Memory B cell (primary cell): ENCODE measurements at places on chromosomes 3 and 15.

- peaks cover 9% of the 10 kb centered on the region for H3K4me1 ChIP-seq
- no peak overlapping the region for H3K4me3 ChIP-seq
- H3K36me3 ChIP-seq: peaks cover 10% of the 10 kb centered on the region
- DNase-seq: no peak
- H3K27ac ChIP-seq: no peak overlapping the region
Observed at GRCh38 chr15:70234256-70234905, 136.7 kb upstream of the TLE3 start.

DNA sequence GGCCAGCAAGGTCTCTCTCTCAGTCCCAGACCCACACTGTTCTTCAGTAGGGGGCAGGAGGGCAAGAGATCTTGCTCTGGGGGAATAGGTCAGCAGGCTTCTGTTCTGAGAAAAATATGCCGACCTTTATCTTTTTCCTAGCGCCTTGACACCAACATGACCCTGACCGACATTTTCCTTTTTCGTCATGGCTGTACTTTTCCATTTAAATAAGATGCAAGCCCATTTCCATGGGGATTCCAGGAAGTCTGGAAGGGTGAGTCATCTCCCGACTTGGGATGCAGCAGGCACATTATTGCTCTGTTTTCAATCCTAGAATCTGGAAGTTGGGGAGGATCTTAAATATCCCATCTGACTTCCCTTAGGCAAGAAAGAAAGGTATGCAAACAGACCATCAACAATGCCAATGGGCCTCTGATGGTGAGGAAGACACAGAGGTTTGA is 261.5 kb upstream of the LRTM1 start:
- peaks cover 3% of the 10 kb centered on the region for H3K27me3 ChIP-seq

GRCh38 chr3:15629860-15630597 is 28.5 kb downstream of the BTD start:
- DNase-seq: peak; percentile 32
- H3K4me1 ChIP-seq: peaks cover 9% of the 10 kb centered on the region
- H3K4me3 ChIP-seq: peak overlapping the region; percentile 65
- peaks cover 9% of the 10 kb centered on the region for H3K36me3 ChIP-seq

DNA sequence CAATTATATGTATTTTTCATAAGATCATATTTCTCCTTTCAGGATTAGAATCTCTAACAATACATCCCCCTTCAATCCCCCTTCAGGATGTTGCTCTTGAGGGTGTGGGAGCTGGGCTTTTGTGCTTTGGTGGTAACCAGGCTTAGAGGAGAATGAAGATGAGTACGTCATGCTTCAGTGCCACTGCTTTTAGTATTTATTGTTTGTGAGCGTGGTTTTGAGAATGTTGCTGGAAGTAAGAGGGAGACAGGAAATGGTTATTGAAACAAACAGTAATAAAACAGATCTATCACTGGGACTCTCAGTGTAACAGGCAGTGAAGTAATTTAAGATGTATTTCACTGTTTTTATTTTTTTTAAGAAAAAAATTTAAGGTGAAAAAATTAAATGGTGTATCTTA is 35.3 kb downstream of the GBE1 start:
- no peak overlapping the region for H3K4me3 ChIP-seq
- H3K36me3 ChIP-seq: peaks cover 3% of the 10 kb centered on the region
- no peak for DNase-seq
- no peaks in the 10 kb centered on the region for H3K27me3 ChIP-seq
- H3K27ac ChIP-seq: no peak overlapping the region

DNA sequence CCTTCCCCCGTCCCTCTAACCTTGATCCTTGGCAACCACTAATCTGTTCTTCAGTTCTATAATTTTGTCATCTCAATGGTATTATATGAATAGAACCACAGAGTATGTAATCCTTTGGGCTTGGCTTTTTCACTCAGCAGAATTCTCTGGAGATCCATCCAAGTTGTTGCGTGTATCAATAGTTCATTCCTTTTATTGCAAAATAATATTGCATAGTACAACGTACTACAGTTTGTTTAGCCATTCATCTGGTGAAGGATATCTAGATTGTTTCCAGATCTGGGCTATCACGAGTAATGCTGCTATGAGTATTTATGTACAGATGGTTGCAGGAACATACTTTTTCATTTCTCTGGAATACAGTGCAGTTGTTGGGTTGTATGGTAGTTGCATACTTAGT is 76.2 kb downstream of the PLXNA1 start:
- no peak overlapping the region for H3K4me3 ChIP-seq
- H3K4me1 ChIP-seq: no peaks in the 10 kb centered on the region
- no peak overlapping the region for H3K27ac ChIP-seq
- DNase-seq: no peak
- H3K27me3 ChIP-seq: peaks cover 12% of the 10 kb centered on the region

DNA sequence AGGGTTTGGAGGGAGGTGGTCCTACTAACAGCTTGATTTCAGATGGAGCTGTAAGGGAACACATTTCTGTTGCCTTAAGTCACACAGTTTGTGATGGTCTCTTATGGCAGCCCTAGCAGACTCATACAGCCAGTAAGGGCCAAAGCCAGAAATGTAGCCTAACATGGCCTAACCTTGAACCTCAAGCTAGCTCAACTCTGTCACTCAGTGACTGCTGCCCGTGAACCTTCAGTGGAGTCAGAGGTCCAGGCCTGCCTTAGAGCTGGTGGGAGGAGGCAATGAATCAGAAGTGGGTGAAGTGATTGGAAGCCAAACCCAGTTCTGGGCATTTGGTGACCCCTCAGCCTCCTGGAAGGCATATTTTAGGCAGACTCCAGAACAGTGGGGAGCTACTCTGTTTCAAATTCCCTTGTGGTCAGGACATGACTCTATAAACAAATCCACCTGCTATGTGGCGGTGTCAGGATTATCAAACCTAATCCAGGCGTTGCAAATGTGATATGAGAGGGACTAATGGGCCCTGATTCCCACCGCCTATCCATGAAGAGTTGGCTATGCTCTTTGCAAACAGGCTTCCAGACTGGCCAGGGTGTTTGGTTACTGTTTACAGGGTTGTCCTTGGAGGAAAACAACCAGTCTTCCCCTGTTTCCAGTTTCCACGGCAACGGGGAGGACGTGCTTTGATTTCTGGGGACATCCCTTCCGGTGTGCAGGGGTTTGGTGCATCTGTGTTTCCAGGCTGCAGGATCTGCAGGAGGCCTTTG is 105.9 kb upstream of the AGBL1 start:
- DNase-seq: no peak
- no peak overlapping the region for H3K27ac ChIP-seq
- peaks cover 2% of the 10 kb centered on the region for H3K36me3 ChIP-seq

- no peak overlapping the region for H3K4me3 ChIP-seq
- H3K27ac ChIP-seq: no peak overlapping the region
- H3K27me3 ChIP-seq: peaks cover 2% of the 10 kb centered on the region
- H3K36me3 ChIP-seq: peaks cover 2% of the 10 kb centered on the region
- no peak for DNase-seq
- H3K4me1 ChIP-seq: peaks cover 6% of the 10 kb centered on the region
Observed at GRCh38 chr15:39621210-39621609, 40.3 kb downstream of the THBS1 start.

DNA sequence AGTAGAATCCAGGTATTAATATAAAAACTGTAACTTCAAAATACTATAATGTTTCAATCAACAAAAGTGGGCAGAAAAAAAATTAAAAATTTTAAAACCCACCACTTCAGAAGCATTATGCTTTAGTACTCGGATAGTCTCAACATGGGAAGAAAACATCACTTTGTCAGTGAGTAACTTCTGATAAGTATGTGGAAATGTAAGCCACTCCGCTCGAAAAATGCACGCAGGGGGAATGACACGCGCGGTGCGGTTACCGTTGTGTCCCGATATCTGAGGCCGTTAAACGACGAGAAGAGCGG is 656 bp downstream of the NGLY1 start:
- H3K4me3 ChIP-seq: peak overlapping the region; percentile 85
- H3K27me3 ChIP-seq: no peaks in the 10 kb centered on the region
- no peak for DNase-seq
- H3K4me1 ChIP-seq: peaks cover 13% of the 10 kb centered on the region
- peak overlapping the region; percentile 99 for H3K27ac ChIP-seq

- no peak overlapping the region for H3K4me3 ChIP-seq
- H3K27ac ChIP-seq: no peak overlapping the region
- H3K27me3 ChIP-seq: peaks cover 11% of the 10 kb centered on the region
- H3K4me1 ChIP-seq: no peaks in the 10 kb centered on the region
- H3K36me3 ChIP-seq: no peaks in the 10 kb centered on the region
Observed at GRCh38 chr3:10935028-10935427, 57.5 kb upstream of the SLC6A1 start.

GRCh38 chr3:141410846-141411245 is 42.5 kb downstream of the ZBTB38 start:
- H3K4me3 ChIP-seq: peak overlapping the region; percentile 65
- no peaks in the 10 kb centered on the region for H3K27me3 ChIP-seq
- DNase-seq: no peak
- H3K36me3 ChIP-seq: peaks cover 30% of the 10 kb centered on the region

DNA sequence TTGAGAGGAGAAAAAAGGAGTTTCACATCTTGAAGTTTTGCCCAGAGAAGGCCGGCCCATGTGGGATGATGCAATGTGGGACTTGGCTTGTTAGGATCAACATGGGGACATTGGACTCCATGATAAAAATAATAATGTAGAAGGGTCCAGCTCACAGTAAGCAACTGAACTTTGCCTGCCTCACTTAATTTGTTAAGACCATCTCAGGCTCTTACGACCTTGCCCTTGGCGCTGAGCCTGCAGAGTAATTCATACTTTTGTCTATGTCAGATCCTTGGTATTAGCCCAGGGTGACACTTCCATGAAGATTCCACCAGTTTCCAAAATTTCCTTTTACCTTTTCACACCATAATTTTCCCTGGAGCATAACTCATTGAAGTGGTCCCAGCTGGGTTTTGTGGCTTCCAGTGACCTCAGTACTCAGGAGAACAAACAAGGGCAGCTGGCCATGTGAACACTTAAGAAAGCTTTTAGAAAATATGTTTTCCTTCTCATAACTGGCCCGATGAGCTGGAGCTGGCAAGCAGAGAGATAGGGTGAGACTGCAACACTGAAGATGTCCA is 315.4 kb upstream of the RASGRP1 start:
- no peak for DNase-seq
- no peaks in the 10 kb centered on the region for H3K36me3 ChIP-seq
- no peaks in the 10 kb centered on the region for H3K4me1 ChIP-seq

DNA sequence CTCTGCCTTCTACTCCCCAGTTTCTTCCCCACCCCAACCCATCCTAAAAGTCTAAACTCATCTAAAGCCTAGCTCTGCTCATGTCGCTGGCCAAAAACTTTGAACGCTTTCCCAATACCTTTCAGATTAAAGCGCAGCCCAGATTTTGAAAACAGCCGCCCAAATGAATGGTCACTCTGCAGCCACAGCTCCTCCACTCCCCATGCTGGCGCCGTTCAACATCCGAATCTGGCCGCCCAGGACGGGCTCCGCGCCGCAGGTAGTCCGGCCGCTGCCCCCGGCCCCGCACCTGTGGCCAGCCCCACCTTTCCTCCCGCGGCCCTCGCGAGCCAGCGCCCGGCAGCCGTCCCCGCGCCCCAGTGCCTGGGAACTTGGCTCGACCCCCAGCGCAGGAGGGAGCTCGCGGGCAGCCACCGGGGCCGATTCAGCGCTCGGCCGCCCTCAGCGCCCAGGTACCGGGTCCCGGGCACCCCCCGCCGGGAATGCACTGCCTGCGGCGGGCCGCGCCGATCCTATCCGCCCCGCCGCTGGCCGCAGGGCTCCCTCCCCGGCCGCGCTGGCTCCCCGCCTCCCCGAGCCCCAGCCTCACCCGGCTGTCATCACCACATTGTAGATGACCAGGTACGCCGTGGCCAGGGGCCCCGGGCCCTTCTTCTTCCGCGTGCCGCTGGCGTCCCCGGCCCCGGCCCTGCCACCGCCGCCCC is 417 bp downstream of the HACD2 start:
- no peaks in the 10 kb centered on the region for H3K27me3 ChIP-seq
- H3K4me3 ChIP-seq: no peak overlapping the region
- H3K4me1 ChIP-seq: peaks cover 13% of the 10 kb centered on the region
- peaks cover 11% of the 10 kb centered on the region for H3K36me3 ChIP-seq
- DNase-seq: no peak

GRCh38 chr3:123151251-123151705 is 50.5 kb upstream of the SEC22A start:
- H3K36me3 ChIP-seq: peaks cover 22% of the 10 kb centered on the region
- no peaks in the 10 kb centered on the region for H3K27me3 ChIP-seq
- no peak for DNase-seq
- peaks cover 9% of the 10 kb centered on the region for H3K4me1 ChIP-seq
- H3K4me3 ChIP-seq: no peak overlapping the region
- H3K27ac ChIP-seq: peak overlapping the region; percentile 95

- peaks cover 1% of the 10 kb centered on the region for H3K27me3 ChIP-seq
- H3K27ac ChIP-seq: no peak overlapping the region
- no peak for DNase-seq
- H3K4me1 ChIP-seq: no peaks in the 10 kb centered on the region
- no peak overlapping the region for H3K4me3 ChIP-seq
- no peaks in the 10 kb centered on the region for H3K36me3 ChIP-seq
Observed at GRCh38 chr3:113194823-113195401, 16.4 kb upstream of the BOC start.

- no peaks in the 10 kb centered on the region for H3K36me3 ChIP-seq
- H3K27ac ChIP-seq: no peak overlapping the region
- H3K4me3 ChIP-seq: no peak overlapping the region
- no peak for DNase-seq
- H3K4me1 ChIP-seq: peaks cover 6% of the 10 kb centered on the region
Observed at GRCh38 chr3:10523561-10523960, 18.2 kb upstream of the ATP2B2 start.

DNA sequence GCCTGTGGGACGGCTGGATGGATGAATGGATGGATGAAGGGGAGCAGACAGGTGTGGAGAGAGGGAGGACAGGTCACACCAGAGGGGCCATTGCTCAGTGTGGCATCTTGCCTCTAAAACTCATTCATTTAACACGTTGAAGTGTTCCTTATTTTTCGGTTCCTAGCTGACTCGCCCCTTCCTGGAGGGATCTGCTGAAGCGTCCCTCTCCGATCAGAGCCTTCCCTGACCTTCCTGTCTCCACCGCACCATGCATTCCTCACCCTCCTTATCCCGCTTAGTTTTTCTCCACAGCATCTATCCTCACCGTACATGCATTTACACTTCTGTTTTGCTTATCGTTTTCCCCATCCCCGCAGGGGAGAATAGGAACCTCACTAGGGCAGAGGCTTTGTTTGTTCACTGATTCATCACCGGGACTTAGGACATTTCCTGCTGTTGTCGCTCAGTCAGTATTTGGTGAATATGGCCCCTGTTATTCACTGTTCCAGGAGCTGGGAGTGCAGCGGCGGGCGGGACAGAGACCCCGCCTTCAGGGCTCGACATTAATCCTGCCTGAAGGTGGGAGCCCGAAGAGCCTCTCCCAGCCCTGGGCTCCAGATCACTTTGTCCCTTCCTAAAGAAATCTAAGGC is 32.0 kb downstream of the FOXL2 start:
- no peak overlapping the region for H3K27ac ChIP-seq
- H3K36me3 ChIP-seq: no peaks in the 10 kb centered on the region
- no peak for DNase-seq
- peaks cover 2% of the 10 kb centered on the region for H3K27me3 ChIP-seq
- H3K4me3 ChIP-seq: peak overlapping the region; percentile 91
- peaks cover 6% of the 10 kb centered on the region for H3K4me1 ChIP-seq

- peaks cover 7% of the 10 kb centered on the region for H3K27me3 ChIP-seq
- no peaks in the 10 kb centered on the region for H3K36me3 ChIP-seq
- no peak overlapping the region for H3K27ac ChIP-seq
Observed at GRCh38 chr15:62824111-62825015, 218.2 kb upstream of the TPM1 start.

GRCh38 chr15:36856339-36856973 is 243.9 kb downstream of the MEIS2 start:
- no peaks in the 10 kb centered on the region for H3K4me1 ChIP-seq
- H3K36me3 ChIP-seq: no peaks in the 10 kb centered on the region
- H3K27me3 ChIP-seq: peaks cover 4% of the 10 kb centered on the region
- H3K4me3 ChIP-seq: no peak overlapping the region
